ENCODE measurements at places on chromosomes 5 and 9.

DNA sequence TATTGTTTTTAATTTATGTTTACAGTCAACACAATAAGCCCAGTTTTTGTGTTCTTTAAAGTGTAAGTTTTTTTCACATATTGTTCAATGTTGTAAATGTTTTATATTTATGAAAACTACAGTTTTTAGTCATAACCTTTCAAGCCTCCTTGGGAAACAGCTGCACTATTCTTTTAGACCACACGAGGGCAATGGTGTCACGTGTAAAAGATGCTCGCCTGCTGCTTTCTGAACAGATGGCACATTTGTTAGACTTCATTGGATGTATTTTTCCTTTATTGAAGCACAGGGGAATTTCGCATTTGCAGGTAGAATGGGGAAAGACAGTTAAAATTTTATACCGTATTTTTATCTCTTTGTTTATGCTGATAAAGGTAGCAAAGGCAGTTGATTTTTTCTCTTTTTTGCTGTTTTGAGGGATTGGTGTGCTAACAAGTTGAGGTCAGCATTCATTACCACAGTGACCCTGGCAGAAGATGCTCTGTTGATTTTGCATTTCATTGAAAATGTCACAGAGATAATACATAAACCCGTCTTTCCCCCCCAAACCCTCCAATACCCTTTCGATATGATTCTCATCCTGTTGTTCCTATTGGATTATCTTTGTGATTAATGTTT is 59.0 kb downstream of the MAT2B start:
- peak; percentile 54 for DNase-seq

DNA sequence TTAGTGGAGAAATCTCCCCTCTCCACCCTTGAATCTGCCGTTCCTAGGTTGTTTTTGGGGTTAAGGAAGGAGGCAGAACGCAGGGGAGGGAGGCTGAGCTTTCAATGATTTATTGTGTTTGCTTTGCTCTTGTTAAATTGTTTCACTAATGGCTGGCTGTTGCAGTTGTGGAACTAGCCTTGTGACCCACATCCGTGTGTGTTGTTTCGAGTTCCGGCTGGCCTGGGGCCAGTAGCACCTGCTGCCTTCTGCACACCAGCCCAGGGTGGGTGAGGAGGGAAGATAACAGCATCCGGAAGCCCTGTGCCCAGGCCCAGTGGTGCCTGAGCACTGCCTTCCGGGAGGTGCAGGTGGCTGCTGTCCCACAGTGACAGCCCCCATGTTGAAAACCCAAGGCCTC is 3.6 kb downstream of the ERGIC1 start:
- DNase-seq, result no peak

- no peak for DNase-seq
Observed at GRCh38 chr9:32384002-32384363, 460 bp upstream of the ACO1 start.

- no peak for DNase-seq
Observed at GRCh38 chr9:6014670-6015270, 654 bp downstream of the RANBP6 start.

- DNase-seq, result no peak
Observed at GRCh38 chr5:136484808-136485325, 119.5 kb upstream of the TRPC7 start.

GRCh38 chr5:73437777-73438644 is 10.6 kb downstream of the FOXD1 start:
- DNase-seq, result no peak

GRCh38 chr9:133747309-133747708 is 9.2 kb upstream of the SARDH start:
- no peak for DNase-seq

GRCh38 chr5:541539-542318 is 17.5 kb upstream of the SLC9A3 start:
- no peak for DNase-seq

DNA sequence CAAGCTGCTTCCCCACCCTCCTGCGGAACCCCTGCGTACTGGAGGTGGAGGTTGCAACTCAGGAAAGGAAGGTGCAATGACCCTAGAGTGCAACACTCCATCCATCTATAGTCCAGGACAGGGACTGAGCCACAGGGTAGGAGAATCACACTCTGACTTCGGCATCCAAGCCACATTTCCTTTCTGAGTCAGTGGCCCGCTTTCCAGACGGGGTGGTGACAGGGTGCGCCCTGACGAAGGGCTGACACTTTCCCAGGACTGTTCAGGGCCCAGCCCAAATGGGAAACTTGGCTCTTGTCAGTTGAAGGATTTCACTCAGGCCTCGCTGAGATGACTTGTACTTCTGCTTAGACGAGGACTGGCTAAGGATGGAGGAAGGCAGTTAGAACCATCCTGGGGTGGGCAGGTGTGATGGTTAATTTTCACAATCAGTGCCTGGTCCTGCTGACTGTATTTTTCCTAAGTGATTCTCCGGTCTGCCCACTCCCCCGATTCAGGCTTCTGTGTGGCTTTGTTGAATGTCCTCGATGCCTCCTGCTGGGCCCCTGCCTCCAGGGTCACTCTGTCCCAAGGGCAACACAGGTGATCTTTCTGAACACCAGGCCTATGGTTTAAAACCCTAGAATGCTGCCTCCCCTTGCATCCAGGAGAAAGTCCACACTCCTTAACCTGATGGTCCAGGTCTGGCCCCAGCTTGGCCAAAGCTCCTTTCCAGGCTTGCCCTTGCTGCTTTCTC is 228.1 kb downstream of the FSTL4 start:
- DNase-seq, result no peak

DNA sequence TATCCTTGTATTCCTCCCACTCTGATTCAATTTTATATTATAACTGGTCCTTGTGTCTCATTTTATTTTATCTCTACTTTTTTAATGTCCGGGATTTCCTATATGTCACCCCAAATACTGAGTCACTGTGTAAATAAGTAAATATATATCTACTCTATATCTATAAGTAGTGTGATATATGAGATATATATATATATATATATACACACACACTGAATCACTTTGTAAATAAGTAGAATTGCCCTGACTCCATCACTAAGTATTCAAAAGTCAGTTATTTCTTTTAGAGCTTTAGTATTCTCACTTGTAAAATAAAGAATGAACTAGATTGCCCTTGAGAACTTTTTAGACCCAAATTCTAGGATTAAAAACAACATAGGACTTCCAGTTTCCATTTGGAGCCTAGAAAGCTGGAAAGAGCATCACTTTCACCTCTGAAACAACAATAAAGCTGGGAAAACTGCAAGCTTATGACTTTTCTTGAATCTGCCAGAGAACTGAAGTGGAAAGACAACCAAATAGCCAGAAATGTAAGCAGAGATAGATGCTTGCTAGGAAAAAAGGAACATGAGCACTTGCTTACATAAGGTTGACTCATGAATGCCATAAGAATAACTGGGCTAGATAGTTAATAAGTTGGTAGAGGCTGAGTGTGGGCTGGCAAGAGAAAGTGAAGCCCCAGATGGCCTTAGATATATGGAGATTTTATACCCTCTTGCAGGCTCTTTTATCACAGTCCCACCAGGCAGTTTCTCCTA is 171.1 kb upstream of the TLX3 start:
- no peak for DNase-seq

DNA sequence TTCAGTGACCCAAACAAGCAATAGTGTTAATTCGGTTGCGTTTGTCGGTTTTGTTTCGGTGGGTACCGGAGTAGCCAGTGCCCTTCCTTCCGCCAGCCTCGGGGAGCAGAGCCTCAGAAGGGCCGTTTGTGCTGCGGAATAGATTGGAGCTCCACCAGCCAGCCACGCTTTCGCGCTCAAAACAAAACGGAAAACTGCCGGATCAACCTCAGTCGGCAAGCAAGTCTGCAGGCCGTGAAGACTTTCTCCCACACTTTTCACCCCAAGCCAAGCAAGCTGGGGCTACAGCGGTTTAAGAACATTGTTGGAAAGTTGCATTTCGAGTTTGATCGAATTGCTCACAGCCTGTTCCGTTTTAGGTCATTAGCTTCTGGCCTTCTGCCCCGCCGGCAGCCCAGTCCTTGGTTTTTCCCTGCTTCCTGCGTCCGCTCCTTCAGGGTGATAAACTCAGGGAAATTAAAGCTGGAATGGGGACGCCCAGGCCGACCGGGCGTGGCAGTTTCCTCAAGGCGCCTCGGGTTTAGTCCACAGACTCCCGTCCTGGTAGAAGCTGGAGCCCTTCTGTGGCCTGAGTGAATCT is 803 bp upstream of the CCNO start:
- no peak for DNase-seq

Data from stimulated activated CD4-positive, alpha-beta T cell treated with anti-CD3 and anti-CD28 coated beads, Interleukin-12 subunit alpha, Interleukin-12 subunit beta, amount 100 ng/mL, for 4 hours (primary cell).